ENCODE measurements at places on chromosomes 11 and 22.

DNA sequence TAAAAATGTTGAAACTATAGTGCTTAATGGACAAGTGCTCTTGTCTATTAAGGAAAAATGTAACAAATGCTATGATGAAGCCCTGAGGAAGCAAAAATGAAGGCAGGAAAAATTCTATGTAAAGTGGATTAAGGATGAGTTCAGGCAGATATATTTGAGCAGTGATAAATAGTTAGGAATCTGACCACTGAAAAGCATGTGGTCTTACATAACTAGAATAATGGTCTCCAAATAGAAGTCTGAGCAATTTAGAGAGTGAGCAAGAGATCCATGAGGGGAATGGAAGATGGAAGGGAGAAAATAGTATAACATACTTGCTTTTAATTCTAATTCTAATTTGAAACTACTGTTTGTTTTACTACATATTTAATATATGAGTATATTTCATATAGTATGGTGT is 510.6 kb upstream of the ARHGAP42 start:
- no peak for DNase-seq

DNA sequence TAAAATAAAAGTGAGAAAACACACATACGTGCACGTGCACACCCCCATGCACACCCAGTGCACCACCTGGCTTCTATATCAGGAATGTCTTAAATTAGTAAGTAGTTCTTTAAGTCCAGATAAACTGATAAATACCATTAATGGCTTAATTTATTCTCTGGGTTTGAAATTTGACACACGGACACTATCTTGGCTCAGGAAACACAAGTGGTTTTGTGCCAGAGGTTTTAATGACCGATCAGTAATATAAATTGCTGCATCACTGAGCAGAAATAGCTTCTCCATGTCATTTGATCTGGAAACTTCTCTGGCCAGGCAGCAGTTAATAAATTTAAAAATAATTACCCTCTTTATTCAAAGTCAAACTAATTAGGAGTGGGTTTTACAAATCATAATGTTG is 101.5 kb upstream of the NNMT start:
- DNase-seq = no peak

- no peak for DNase-seq
These were observed 293.3 kb upstream of the MPPED2 start for GRCh38 chr11:30879322-30880005.

- DNase-seq = no peak
These were observed 2.9 kb upstream of the IL18BP start for GRCh38 chr11:71995726-71996291.
